ENCODE measurements at places on chromosomes 1 and 21. TPM values are rescaled to one million over a fixed set of nuclear protein-coding genes. Genes with fewer than 3 reads are reported as not detected.

MTARC2 gene
- 5.7 TPM for polyA plus RNA-seq

GRCh38 chr1:183019860-183020259 is 3.4 kb upstream of the LAMC1 start:
- DNase-seq: no peak

PLA2G2A gene
- polyA plus RNA-seq: not detected

DNA sequence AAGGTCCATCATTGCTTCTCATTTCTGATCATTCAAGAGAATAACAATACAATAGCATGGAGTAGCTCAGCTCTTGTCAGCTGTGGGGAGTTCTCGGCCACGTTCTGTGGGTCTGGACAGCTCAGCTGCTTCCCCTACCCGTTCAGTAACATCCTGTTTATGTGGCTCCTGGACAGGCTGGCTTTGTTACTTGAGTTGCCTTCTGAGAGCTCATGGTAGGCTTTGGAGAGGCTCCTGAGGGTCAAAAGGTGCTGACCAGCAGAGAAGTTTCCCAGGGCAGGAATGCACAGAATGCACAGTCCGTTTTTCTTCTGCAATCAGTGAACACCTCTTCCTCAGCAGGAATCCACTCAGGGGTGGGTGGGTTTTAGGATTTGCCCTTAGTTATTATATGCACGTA is 36.0 kb downstream of the KAZN start:
- no peak for DNase-seq

FCRL4 gene
- polyA plus RNA-seq: not detected

DNA sequence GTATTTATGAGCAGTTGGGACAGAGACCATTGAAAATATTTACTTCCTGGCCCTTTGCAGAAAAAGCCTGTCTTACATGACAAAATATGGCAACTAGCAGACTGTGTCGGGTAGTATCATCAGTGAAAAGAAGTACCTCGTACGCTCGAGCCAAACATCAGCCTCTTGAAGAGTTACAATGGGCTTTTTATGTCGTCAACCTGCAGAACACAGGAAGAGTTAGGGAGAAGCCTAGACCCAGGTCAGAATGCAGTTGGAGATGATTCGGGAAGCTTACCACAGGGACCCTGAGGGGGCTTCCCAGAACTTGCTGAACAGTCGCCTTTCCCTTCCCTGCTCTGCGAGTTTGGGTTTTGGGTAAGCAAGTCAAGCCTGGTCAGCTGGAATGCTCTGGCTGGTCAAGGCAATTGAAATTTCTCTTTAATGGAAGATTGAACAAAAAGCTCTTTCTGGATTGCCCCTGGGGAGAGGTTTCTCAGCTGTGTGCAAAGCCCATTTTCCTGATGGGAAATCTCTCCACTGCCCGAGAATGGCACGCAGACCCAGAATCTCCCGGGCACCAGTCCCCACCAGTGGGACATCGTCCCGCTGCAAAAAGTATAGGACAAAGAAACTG is 263.6 kb upstream of the TMEM51 start:
- no peak for DNase-seq

DNA sequence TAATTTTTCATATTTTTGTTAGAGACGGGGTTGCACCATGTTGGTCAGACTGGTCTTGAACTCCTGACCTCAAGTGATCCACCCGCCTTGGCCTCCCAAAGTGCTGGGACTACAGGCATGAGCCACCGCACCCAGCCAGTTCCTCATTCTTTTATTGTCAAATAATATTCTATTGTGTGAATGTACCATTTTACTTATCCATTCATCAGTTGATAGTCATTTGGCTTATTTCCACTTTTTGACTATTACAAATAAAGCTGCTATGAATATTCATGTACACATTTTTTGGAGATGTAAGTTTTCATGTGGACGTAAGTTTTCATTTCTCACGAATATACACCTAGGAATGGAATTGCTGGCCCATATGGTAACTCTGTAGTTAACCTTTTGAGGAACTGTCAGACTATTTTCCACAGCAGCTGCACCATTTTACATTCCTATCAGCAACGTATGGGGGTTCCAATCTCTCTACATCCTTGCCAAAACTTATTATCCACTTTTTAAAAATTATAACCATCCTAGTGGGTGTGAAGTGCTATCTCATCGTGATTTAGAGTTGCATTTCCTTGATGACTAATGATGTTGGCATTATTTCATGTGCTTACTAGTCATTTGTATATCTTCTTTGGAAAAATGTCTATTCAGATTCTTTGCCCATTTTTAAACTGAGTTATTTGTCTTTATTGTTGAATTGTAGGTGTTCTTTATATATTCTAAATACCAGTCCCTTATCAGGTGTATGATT is 12.7 kb downstream of the PACC1 start:
- DNase-seq: no peak

GRIK1 gene
- polyA plus RNA-seq: 0.04 TPM

TSPAN2 gene
- polyA plus RNA-seq: 5.4 TPM

DNA sequence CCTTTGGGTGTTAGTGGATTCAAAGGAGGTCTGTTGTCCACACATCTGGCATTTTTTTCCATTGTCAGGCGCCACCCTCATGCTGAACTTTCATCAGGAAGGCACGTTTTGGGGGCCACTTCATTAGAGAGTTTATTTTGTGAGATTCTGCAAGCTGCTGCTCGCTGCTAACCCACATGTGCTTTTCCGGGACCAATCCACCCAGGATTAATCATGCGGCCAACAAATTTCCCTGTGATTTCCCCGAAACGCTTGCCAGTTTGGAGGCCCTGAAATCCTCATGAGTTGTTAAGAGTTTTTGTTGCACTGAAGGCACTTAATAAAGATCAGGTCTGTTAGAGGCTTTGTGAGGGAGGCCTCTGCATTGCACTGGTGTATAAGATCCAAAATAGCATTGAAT is 2.4 kb downstream of the PDPN start:
- no peak for DNase-seq

PLA2G2F gene
- polyA plus RNA-seq: not detected

DNA sequence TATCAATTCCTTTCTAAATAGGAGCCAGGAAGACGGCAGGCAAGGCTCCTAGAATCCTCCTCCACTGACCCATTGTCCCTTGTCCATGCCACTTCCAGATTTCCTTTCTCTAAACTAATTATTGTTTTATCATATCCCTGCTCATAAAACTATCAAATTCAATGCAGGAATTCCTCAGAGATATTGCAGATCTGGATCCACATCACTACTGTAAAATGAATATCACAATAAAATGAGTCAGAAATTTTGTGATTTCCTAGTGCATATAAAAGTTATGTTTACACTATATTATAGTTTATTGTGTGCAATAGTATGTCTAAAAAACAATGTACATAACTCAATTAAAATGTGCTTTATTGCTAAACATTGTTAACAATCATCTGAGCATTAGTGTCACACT is 498.7 kb upstream of the NEGR1 start:
- no peak for DNase-seq

GRCh38 chr1:204633665-204634064 is 51.9 kb downstream of the LRRN2 start:
- DNase-seq: no peak

GRCh38 chr1:111006556-111006955 is 42.8 kb upstream of the LRIF1 start:
- DNase-seq: no peak

GRCh38 chr1:1073743-1074587 is at the start of gene RNF223:
RNF223 (minus strand) TSS chr1:1074306; CDS start chr1:1072566, 1,740 bp downstream.
- DNase-seq: no peak

DNA sequence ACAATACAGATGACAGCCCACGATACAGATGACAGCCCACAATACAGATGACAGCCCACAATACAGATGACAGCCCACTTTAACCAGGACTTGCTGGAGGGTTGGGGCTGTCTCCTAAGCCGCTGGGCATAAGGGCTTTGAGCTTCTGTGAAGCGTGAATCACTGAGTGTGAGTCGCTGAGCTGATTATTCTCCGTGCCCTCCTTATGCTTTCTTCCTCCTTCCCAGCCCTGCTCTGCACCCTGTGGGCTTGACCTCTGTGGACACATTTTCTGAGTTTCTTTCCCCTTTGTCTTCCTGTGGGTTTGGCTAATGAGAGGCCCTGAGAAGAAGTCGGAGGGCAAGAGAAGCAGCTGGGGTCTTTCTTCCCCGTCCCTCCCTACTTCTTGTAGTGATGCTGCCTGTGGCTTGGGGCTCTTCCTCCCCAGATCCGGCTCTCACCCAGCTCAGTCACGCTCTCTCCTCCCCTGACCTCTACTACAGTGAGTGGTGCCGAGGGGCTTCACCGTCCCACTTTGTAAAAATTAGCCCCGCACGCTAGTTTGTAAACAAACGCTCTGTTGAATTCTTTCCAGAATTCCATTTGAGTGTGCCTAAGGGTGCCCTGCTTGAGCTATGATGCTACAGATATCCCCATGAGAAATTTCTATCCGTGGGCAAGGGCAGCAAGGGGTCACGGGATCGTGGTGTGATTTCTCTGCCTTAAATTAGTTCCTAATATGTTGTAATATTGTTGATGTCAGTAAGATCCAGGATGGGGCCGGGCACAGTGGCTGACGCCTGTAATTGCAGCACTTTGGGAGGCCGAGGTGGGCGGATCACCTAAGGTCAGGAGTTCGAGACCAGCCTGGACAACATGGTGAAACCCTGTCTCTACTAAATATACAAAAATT is 46.4 kb upstream of the SOD1 start:
- no peak for DNase-seq

DNA sequence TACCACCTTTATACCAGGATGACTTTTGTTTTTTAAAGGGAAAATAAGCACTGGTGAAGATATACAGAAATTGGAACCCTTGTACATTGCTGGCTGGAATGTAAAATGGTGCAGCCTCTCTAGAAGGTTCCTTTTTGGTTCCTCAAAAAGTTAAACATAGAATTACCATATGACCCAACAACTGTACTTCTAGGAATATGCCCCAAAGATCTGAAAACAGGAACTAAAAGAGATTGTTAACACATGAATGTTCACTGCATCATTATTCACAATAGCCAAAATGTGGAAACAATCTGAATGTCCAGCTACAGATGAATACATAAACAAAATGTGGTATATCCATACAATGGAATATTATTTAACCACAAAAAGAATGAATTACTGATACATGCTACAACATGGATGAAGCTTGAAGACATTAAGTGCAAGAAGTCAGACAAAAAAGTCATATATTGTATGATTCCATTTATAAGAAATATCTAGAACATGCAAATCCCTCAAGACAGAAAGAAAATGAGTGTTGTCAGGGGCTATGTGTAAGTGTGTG is 84.9 kb upstream of the DMRTA2 start:
- no peak for DNase-seq

- no peak for DNase-seq
Measured at GRCh38 chr21:42233067-42233961, 14.4 kb downstream of the ABCG1 start.

G0S2 gene
- polyA plus RNA-seq: 0.43 TPM

FBXO2 gene
- polyA plus RNA-seq: 1.5 TPM

DNA sequence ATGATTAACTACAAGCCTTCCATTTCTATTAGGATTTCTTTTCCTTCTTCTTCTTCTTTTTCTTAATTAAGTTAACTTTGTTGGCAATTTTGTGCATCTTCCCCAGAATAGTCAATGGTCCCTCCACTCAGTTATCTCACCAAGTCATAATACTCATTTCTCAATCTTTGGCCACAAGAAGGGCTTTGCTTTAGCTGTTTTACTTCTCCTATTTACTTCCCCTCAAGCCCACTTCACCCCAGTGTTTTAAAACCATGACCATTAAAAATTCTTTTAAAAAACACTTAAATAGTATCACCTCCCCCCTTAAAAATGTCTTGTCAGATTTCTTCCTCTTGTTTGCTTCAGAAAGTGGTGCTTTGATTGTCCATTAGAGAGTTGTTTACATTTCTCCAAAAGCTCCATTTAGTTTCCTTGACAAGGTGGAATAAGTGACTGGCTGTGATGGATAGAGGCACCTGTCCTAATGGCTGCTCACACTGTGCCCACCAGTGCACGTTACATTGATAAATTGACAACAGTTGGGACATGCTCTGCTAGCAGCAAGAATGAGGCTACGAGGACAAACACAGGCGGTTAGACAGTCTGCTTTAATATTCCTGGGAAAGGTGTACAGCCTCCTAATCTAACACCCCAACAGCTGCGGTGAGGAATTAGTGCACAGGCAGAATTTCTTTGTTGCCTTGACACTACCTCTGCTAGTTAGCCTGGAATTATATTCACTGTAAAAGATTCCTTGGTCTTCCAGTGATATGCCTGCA is 354.7 kb downstream of the LMO4 start:
- no peak for DNase-seq

GRCh38 chr1:208977638-208978256 is 605.8 kb upstream of the CAMK1G start:
- DNase-seq: no peak

GBP4 gene
- polyA plus RNA-seq: 1.2 TPM

EVA1C gene
- polyA plus RNA-seq: 12.2 TPM

- DNase-seq: no peak
Measured at GRCh38 chr1:30307182-30307581, 416.2 kb downstream of the MATN1 start.

DNA sequence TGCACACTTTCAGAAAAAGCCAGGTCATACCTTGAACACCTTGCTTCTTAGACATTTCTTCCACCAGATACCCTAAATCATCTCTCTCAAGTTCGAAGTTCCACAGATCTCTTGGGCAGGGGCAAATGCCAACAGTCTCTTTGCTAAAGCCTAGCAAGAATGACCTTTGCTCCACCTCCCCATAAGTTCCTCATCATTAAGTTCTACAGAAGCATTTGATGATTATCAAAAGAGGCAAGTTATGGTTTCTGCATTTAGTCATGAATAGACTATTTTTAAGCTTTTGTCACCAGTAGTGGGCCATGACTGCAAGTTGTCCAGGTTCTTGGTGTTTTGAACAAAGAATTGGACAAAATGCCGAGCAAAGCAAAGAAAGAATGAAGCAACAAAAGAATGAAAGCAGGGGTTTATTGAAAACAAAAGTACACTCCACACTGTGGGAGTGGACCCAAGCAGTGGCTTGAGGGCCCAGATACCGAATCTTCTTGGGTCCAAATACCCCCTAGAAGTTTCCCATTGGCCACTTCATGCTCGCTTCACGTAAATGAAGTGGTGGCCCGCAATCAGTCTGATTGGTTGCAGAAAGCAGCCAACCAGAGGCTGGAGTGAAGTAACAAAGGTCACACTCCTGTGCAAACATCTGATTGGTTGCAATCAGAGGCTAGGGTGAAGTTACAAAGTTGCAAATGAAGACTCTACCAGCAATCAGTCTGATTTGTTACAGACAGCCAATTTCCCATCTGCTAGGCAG is 9.8 kb upstream of the EGLN1 start:
- no peak for DNase-seq

GRCh38 chr21:14545906-14546480 is at the start of gene SAMSN1:
SAMSN1 (minus strand) TSS chr21:14546315; CDS start chr21:14546261, 54 bp downstream.
- DNase-seq: no peak
